ENCODE measurements at places on chromosomes 4 and X. TPM values are rescaled to one million over a fixed set of nuclear protein-coding genes. Genes with fewer than 3 reads are reported as not detected.

The HPGD gene
- 0.32 TPM for total RNA-seq

The DDX60 gene
- total RNA-seq = 1.1 TPM

The FGF16 gene
- 3.3 TPM for total RNA-seq

DNA sequence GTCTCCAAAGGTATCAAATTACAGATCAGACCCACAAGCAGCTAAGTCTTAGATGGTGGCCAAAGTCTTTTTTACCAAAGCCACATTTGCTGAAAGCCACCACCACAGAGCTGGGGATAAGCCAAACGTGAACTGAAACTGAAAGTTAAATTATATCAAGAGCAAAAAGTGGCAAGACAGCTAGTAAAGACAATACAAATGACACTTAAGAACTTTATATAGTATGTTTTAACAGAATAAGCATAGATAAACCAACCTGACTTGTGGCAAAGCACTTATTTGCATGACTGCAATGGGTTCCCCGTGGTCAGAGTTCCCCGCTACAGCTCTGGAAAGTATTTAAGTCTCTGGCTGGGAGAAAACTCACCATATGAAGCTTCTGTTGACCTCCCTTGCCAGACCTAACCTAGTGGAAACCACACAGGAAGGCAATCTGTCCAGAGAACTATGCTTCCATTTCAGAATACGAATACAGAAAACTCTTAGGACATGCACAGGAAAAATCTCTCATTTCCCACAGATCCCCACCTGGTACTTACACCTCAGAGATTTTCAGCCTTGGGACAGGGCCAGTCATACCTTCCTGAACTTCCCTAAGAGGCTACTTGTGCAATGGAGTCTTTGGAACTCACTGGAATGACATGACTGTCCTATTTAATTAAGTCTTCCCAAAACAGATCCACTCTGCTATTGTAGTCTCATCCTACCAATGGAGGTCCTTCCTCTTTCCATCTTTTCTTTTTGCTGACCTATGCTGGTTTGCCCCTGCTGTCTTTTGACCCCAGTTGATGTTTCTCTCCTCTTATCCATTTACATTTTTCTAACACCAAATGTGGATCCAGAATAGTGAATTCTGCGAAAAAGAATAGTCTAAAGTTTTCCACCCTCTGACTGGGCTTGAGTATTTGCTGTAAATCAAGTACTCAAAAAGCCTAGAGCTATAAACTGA is 225.1 kb downstream of the NR3C2 start:
- no peak for ATAC-seq

- ATAC-seq = no peak
Measured at GRCh38 chr4:108531461-108531860, 88.9 kb upstream of the RPL34 start.

DNA sequence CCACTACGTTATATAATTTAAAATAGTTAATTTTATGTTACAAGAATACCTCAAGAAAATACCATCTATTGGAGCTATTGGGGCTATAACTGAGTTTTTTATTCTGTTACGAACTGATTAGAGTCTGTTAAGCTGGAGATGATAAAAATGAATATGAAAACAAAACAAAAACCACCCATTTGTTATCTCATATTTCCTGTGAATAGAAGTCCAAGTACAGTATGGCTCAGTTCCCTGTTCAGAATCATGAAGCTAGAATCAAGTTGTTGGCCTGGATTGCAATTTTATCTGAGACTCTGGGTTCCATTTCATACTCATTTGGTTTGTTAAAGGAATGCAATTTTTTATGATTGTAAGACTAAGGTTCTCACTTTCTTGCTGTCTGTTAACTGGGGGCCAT is 319.1 kb upstream of the PCDH18 start:
- no peak for ATAC-seq

GRCh38 chrX:151870602-151871001 is 42.1 kb upstream of the MAGEA4 start:
- no peak for ATAC-seq

GRCh38 chr4:188145601-188146000 is 6.4 kb downstream of the TRIML1 start:
- ATAC-seq = no peak

- ATAC-seq = no peak
Measured at GRCh38 chr4:17642398-17642783, 27.9 kb downstream of the MED28 start.

GRCh38 chr4:1981251-1982058 is 27.3 kb downstream of the NELFA start:
- peak; percentile 54 for ATAC-seq

- no peak for ATAC-seq
Measured at GRCh38 chr4:180207921-180208320, 2035.3 kb upstream of the TENM3 start.

All from motor neuron (in vitro differentiated cells).